Neural progenitor cell (in vitro differentiated cells): ENCODE measurements at places on chromosomes 6 and 20. TPM values are rescaled to one million over a fixed set of nuclear protein-coding genes. Genes with fewer than 3 reads are reported as not detected.

The LY6G6C gene
- total RNA-seq = not detected in 2 replicates

The SLC32A1 gene
- total RNA-seq = 0.04 and 0.37 TPM in 2 replicates

The ARMH2 gene
- not detected in 2 replicates for total RNA-seq

GRCh38 chr20:22630701-22631100, 46.3 kb upstream of the FOXA2 start:
- H3K36me3 ChIP-seq = no peaks in the 10 kb centered on the region
- H3K4me1 ChIP-seq = no peaks in the 10 kb centered on the region
- no peaks in the 10 kb centered on the region for H3K27me3 ChIP-seq
- no peak overlapping the region for H3K4me3 ChIP-seq
- H3K27ac ChIP-seq = no peak overlapping the region

- no peak for DNase-seq
- no peak overlapping the region for H3K4me3 ChIP-seq
- no peaks in the 10 kb centered on the region for H3K27me3 ChIP-seq
Observed at GRCh38 chr20:15535863-15536262, 1037.4 kb downstream of the KIF16B start.

GRCh38 chr6:158713469-158713868, 63.6 kb downstream of the SYTL3 start:
- H3K27ac ChIP-seq = no peak overlapping the region
- H3K4me3 ChIP-seq = no peak overlapping the region
- no peak for DNase-seq
- H3K27me3 ChIP-seq = no peaks in the 10 kb centered on the region
- no peaks in the 10 kb centered on the region for H3K4me1 ChIP-seq

DNA sequence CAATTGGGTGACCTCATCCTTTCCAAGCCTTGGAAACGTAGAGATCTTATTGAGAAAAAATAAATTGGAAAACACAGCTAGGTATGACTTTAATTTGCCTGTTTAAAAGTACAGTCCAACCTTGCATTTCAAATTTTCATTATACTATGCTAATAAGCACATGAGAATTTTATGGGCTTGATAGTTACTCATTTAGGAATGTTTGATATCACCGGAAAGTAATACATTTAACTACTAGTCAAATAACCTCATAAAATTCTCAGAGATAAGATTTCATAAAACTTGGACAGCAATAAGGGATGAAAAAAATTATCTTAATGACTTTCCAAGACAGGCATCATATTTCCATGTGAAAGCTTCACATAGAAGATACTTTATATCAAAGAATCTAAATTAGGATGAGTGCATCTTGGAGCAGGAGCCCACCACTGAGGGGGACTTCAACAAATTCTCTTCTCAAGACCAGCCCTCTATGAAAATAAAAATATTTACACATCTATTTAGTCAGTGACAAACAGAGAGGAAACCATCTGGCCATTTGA, 236.3 kb downstream of the EPHA7 start:
- H3K36me3 ChIP-seq = no peaks in the 10 kb centered on the region
- H3K27ac ChIP-seq = no peak overlapping the region
- H3K27me3 ChIP-seq = no peaks in the 10 kb centered on the region
- no peak for DNase-seq

DNA sequence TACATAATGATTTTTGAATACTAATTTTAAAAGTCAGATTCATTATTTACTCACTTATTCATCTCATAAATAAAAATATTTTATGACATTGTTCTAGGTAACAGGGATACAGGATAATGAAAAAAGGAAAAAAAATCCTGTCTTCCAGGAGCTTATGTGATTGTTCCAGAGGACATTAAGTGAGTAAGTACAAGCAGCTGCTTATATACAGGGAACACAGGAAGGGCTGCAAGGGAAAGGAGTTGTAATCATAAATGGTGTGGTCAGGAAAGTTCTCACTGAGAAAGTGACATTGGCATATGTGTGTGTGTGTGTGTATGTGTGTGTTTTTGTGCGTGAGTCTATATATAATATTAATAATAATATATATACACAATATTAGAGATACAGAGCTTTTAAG, 121.8 kb downstream of the HAO1 start:
- no peaks in the 10 kb centered on the region for H3K4me1 ChIP-seq
- H3K27me3 ChIP-seq = no peaks in the 10 kb centered on the region
- H3K4me3 ChIP-seq = no peak overlapping the region
- no peaks in the 10 kb centered on the region for H3K36me3 ChIP-seq
- DNase-seq = no peak

DNA sequence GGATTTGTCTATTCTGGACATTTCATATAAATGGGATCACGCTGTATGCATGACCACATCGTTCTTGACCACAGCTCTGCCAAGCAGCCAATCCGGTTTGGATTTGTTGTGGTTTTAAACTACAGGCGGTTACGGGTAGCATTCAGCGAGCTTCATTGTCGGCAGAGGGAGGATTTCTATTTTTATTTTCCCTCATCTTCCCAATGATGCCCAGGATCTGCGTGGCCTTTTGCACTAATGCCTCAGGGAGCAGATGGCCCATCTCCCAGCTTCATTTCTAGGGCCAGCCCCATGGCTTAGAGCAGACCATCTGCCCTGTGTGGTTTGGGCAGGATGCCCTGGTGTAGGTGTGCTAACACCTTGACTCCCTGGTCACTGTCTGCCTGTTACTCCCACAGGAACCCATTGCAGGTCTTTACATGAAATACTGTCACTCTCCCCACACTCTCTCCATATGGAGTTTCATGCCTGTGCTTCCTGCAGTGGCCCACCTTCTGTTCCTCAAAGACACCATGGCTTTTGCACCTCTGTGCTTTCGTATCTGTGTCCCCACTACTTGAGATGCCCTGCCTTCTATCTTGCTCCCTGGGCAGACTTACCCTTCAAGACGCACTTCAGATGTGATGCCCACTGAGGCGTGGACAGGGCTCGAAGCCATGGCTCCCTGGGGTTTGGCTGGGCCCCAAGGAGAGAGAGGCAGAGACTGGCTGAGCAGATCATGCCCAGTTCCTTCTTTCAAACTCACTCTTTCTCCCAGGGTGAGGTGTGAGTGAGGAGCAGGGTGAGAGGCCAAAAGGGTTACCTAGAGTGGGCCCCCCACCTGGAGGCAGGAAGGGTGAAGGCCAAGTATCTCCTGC, 26.0 kb downstream of the SDCBP2 start:
- no peak overlapping the region for H3K4me3 ChIP-seq
- no peak overlapping the region for H3K27ac ChIP-seq
- H3K27me3 ChIP-seq = no peaks in the 10 kb centered on the region

- no peak overlapping the region for H3K27ac ChIP-seq
- peaks cover 36% of the 10 kb centered on the region for H3K4me1 ChIP-seq
- H3K27me3 ChIP-seq = no peaks in the 10 kb centered on the region
Observed at GRCh38 chr6:88378639-88379038, 212.5 kb upstream of the CNR1 start.

DNA sequence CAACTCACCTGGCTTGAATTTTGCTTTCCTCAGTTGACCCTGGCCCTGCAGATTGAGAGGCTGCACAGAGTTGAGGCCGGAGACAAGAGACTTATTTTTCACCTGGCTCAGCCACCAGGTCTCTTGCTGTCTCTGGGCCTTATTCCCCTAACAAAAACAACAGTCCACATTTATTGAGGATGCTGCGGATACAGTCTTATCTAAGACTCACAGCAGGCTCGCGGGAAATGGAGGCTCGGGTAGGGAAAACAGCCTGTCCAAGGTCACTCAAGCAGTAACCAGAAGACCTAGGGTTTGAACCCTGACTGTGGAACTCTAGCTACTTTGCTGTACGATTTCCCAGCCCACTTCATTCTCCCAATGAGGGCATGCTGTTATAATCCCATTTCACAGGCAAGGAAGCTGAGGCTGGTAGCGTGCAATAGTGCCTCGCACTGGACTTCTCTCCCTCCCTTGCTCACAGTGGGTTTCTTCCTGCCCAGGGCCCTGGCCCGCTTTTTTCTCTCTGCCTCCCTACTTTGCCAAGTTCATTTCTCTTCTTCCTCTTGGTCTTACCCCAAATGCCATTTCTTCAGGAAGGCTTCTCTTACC, 57.7 kb downstream of the RBM38 start:
- no peak for DNase-seq
- no peaks in the 10 kb centered on the region for H3K36me3 ChIP-seq
- no peak overlapping the region for H3K4me3 ChIP-seq
- peaks cover 11% of the 10 kb centered on the region for H3K4me1 ChIP-seq
